Stimulated activated CD8-positive, alpha-beta memory T cell treated with anti-CD3 and anti-CD28 coated beads, Interleukin-7, amount 100 ng/mL, for 4 hours (primary cell): ENCODE measurements at places on chromosomes 11 and 22.

- DNase-seq: no peak
Measured at GRCh38 chr22:42707496-42707895, 13.2 kb downstream of the A4GALT start.

DNA sequence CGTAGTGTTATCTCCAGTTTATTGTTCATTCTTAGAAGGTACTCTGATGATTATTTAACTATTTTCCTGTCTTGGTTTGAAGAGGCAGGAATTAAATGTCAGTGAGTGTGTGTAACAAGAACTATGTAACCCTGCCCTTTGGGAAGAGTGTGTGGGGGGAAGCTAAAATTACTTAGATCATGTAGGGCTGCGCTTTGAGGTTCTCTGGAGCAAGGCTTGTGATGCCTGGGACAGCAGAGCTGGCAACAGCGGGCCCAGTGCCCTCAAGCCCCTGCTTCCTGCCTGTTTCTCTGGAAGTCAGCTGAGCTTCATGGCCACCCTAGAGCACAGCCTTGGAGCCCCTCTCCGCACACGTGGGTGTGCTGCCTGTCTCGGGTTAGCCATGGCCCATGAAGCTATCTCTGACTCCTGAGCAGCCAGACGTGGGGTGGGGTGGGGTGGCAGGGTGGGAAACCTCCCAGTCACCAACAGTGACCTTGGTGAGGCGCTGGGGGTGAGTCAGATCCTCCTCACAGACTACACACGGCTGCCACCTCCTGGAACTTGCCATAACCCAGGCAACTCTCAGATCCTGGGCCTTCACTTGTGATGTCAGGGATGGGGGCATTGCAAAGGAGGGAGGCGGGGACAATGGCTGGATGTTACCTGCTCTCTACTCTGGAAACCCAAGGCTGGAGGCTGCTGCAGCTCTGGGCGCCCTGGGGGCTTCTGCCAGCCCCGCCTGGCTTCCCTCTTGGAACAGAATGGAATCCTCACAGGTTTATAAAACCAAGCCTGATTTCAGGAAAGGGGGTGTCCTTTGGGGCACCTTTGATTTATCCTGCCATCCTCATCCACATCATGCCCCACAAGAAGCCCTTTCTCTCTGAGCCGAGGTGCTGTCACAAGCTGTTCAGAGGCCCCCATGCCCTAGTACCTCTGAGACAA, 88.6 kb downstream of the SNX19 start:
- no peak for DNase-seq

DNA sequence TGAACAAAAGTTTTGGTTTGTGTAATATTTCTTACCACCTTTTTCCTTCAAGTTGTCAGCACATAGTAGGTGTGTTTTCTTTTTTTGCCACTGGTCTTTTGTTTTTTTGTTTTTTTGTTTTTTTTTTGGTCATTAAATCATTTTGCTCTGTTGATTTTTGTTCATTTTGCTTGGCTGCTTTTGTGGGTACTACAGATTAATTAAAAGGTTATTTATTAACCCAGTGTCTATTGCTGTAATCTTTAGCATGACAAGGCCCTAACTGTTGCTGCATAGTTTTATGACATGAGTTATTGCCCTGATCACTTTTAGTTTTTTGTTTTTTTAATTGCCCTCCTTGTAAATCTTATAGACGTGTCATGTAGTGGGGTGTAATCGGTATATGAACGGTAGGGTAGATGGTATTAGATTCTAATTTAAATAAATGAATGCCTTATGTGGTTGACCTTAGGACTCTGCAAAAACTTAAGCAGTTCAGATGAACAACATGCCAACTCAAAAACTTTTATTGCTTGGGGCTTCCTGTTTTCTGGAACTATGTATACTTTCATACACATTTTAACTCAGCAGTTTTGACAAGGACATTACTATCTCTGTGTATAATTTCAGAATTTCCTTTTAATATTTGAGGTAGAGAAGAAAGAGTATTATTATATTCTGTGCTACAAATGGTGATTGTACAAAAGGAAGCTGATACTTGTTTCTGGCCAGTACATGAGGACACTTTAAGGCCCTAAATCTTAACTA, 7.9 kb downstream of the EWSR1 start:
- no peak for DNase-seq

DNA sequence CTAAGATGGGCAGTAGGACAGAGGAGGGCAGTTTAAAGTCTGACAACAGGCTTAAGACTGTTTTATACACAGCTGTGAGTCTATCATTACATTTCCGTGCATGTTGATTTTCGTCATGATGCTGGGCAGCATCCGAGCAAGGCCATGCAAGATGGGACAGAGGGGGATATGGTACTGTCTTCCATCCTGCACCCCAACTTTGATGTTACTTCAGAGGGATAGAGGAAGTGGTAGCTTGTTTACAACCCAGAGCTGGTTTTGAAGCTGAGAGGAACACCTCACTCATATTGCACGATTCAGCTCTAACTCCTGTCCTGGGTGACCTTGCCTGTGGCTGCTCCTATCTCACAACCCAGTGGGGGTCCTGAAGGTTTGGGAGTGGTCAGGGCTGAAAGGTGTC, 3.0 kb upstream of the SORL1 start:
- no peak for DNase-seq

- DNase-seq: no peak
Measured at GRCh38 chr11:133934599-133935550, 21.9 kb downstream of the IGSF9B start.
